ENCODE measurements at places on chromosomes 12 and 14. TPM values are rescaled to one million over a fixed set of nuclear protein-coding genes. Genes with fewer than 3 reads are reported as not detected.

GRCh38 chr12:130965214-130965613 is 11.5 kb downstream of the ADGRD1 start:
- no peak for DNase-seq

DNA sequence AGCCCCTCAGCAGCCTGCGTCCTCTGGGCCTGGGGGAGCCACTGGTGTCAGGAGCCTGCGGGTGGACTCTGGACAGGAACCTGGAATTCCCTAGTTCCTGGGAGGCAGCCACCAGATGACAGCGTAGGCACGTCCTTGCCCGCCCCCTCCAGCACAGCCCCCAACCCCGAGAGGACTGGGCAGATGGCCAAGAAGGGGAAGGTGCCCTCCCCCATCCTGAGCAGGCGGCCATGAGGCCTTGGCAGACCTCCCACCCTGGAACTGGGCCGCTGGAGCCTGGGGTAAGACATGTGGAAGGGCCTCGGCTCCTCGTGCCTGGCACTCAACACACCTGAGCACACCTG is 60.4 kb upstream of the FBRSL1 start:
- DNase-seq: no peak

DNA sequence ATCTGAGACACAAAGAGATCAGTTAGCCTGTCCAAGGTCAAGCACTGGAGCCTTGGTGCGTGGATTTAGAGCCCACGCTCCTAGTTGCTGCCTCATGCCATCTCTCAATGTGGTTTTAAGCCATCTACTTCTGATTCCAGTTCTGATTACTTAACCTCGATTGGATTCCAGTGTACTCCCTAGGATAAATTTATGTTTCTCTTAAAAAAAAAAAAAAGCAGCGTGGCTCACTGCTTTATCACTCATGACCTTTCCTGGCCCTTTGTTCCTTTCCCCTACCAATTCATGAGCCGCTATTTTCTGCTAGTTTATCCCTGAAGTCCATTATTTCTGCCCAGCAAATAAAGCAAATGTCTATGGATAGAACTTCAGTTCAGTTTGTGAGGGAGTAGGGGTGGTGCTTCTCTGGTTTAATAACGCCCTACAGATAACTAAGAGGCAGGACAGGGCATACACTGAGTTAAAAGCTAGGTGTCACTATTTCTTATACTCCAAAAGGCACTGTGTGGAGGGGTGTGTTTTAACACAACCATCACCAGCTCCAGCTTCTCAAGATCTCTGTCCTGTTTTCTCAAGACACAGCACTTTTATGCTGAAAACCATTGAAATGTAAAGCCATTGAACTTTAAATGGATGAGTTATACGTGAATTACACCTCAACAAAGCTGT is 9.8 kb upstream of the PARP11 start:
- no peak for DNase-seq

GRCh38 chr14:94542811-94543440 is 18.3 kb upstream of the SERPINA4 start:
- DNase-seq: no peak

DNA sequence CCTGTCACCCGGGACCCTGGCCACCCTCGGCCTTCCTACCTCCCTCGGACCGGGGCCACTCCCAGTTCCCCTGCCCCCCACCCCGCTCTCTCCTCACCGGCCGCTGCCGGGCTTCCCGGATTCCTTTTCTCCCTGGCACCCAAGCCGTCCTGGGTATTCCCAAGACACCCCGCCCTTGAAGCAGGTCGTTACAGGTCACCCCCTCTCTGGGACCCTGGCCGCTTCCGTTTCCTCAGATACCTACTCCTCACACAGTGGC is 493 bp downstream of the NUMB start:
- DNase-seq: peak; percentile 38

- DNase-seq: no peak
Observed at GRCh38 chr14:59160506-59160905, 28.0 kb upstream of the DAAM1 start.

DNA sequence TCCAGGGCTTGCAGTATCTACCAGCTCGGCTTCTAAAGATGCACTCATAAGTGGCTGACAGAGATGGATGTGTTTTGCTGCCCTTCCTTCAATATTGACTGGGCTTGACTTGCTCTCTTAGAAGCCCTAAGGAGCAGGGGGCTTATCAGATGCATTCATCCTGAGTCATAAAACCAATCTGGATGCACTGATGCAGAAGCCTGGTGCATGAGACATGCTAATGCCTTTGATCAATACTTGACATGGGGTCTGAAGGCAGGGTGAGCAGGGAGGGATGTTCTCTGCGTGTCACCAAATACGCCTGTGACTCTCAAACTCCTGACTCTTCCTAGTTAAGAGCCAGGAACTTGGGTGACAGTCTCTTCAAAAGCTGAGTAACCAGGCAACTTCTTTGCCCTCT is 77.8 kb upstream of the HSPB8 start:
- DNase-seq: no peak

GRCh38 chr14:71362920-71363584 is 455.8 kb downstream of the PCNX1 start:
- DNase-seq: no peak

- no peak for DNase-seq
Observed at GRCh38 chr14:101761881-101762529, 496 bp downstream of the PPP2R5C start.

GRCh38 chr12:3574986-3575385 is 84.0 kb downstream of the PRMT8 start:
- no peak for DNase-seq

- no peak for DNase-seq
Observed at GRCh38 chr14:20388159-20388558, 25.1 kb downstream of the TEP1 start.

GRCh38 chr14:88181072-88181471 is 142.0 kb downstream of the KCNK10 start:
- DNase-seq: no peak

- no peak for DNase-seq
Observed at GRCh38 chr12:111841236-111841749, 735 bp upstream of the MAPKAPK5 start.

The PARP2 gene
- 36.8 TPM for total RNA-seq

DNA sequence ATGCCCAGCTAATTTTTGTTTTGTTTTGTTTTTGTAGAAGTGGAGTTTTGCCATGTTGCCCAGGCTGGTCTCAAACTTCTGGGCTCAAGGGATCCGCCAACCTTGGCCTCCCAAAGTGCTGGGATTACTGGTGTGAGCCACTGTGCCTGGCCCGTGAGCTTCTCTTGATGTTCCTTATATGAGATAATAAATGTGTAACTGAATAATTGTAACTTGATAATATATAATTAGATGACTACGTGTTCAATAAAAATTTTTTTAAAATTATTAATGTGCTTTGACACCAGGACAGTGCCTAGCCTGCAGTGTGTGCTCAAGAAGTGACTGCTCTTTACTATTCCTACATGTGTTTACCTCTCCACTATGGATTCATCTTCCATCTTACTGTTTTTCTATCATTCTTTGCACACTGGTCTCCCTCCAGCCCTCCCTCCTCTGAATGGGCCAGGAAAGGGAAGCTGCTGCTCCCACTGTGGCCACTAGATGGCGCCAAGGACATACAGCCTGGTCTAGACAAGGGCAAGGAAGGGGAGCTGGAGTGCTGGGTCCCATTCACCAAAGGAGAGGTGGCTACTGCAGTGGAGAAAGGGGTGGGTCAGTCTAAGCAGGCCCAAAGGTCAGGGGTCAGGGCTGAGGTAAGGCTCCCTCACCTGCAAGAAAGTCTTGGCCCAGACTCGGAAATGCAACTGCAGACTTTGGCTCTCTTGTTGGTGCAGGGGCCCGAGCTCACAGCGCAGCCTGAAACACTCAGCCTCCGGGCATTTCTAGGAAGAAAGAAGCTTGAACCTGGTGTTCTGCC is 14.7 kb upstream of the ZNF385A start:
- DNase-seq: peak; percentile 94

DNA sequence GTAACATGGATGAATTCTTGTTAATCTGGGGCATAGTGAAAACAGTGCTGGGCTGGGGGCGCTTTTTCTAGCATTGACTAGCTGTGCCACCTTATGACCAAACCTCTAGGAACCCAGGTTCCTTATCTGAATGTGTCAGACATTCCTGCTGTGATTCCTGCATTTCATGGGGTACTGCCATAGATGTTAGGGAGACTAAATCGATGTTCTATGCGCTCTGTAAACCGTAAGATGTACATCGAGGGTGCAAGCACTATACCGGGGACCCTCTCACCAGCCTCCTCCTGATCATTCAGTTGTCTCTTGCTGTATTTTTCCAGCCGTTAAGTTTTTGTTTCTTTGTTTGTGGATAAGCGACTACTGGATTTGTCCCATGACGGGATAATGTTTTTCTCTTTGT is 170.9 kb upstream of the PARP11 start:
- no peak for DNase-seq

GRCh38 chr12:115771065-115771464 is 506.4 kb downstream of the MED13L start:
- DNase-seq: no peak

The RNASE7 gene
- total RNA-seq: not detected

The B4GALNT1 gene
- 1.2 TPM for total RNA-seq

DNA sequence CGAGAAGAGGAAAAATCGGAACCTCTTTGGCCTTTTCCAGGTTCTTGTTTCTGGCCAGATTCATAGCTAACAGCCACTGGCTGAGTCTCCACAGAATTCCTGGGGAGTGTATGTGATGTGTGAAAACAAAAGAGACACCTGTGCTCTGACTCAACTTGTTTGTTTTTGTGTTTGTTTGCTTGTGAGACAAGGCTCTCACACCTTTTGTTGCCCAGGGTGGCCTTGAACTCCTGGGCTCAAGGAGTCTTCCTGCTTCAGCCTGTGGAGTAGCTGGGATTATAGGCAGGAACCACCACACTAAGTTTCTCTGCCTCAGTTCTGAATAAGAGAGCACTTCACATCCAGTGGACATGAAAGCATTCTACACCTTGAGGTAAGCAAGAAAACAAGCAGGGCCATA is 22.7 kb downstream of the MFAP5 start:
- DNase-seq: no peak

DNA sequence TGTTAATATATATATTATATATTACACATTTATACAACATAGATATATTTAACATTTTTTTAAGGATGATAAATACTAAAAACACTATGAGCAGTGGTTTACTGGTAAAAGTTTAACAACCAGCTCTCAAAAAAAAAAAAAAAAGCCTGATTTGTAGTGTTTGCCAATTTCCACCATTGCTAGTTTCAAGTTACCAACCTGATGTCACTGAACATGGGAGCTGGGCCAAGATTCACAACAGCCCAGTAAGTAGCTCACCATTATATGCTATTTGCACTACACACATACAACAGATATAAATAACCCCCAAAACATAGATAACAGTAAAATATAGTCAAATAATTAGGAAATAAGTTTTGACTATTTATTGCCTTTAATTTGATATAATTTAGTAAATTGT is 28.9 kb upstream of the TMX1 start:
- no peak for DNase-seq

GRCh38 chr14:43042408-43042807 is 1435.7 kb downstream of the LRFN5 start:
- no peak for DNase-seq

The C12orf42 gene
- 0.37 TPM for total RNA-seq

- DNase-seq: no peak
Observed at GRCh38 chr12:90366286-90366685, 588.7 kb downstream of the CCER1 start.

- no peak for DNase-seq
Observed at GRCh38 chr14:39665075-39665475, 232.8 kb upstream of the FBXO33 start.

The CLEC2B gene
- total RNA-seq: not detected

The ESPL1 gene
- 48.5 TPM for total RNA-seq

DNA sequence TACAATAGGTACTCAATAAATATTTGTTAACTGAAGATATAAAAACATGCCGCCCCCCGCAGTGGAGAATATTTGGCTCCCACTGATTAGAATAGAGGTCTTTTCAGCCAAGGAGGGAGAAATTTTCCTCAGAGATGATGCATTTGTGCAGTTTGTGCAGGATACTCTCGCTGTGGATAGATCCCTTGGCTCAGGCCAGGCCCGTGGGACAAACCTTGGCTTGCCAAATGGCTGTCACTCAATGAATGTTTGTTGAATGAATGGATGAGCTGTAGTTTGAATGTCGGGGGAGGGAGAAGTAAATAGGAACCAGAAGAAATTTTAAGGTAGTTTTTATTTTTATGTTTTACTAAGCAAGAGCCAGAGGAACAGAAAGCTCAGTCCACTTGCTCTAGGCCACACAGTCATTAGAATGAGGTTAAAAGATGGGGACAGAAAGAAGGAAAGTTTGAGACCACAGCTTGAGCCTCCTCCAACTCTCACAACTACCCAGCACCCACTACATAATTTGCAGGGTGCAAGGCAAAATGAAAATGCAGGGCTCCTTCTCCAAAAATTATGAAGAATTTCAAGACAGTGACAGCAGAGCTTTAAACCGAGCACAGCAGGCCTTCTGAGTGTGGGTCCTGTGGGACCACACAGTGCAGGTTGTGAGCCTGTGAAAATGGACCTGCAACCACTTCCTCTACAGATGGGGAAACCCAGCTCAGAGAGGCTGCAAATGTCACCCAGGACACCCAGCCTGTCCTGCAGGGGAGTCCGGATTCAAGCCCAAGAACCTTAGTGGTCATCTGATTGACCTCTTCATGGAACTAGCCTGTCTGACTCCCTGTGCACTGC is 51.4 kb downstream of the WSCD2 start:
- DNase-seq: no peak

The BTBD6 gene
- total RNA-seq: 10.0 TPM

The ACTR6 gene
- 36.1 TPM for total RNA-seq

The NID2 gene
- total RNA-seq: 5.4 TPM

GRCh38 chr12:9649532-9649940 is 20.0 kb upstream of the CLEC2D start:
- DNase-seq: no peak

DNA sequence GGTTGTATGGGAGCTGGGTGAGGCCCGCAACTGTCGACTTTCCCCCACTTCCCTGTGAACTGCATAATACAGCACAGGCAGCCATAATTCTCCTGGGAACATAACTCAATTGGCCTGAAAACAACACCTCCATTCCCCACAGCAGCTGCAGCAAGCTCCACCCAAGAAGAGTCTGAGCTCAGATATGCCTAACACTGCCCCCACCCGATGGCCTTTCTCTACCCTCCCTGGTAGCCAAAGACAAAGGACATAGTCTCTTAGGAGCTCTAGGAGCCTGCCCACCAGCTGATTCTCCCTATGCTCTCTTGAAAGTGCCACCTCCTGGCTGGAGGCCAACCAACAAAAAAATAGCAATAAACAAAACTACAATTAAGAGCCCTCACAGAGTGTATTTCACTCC is 542.7 kb upstream of the LMO3 start:
- no peak for DNase-seq

- DNase-seq: no peak
Observed at GRCh38 chr14:97878727-97879126, 1081.5 kb downstream of the VRK1 start.

DNA sequence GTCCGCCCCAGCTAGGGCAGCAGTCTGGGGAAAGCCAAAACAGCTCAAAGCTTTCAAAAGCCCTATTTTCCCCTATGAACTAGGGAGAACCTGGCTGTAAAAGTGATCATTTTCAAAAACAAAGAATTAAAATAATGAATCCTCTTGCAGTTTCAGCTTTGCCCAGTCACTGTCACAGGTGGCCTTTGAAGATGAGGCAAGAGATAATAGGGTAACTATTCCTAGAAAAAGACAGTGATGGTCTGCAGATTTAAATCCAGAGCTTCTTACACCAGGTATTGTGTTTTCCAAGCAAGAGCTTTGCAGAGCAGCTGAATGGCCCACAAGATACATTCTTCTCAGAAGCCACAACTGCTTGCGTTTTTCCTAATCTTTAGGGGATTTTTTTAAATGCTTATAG is 80.2 kb upstream of the NUDT4 start:
- no peak for DNase-seq
